Cardiac septum (tissue), 1 donor: ENCODE measurements at places on chromosomes 3 and 15. TPM values are rescaled to one million over a fixed set of nuclear protein-coding genes. Genes with fewer than 3 reads are reported as not detected.

The GOLGA6L22 gene
- total RNA-seq = not detected

The CLSTN2 gene
- total RNA-seq = 3.9 TPM

The CMC1 gene
- total RNA-seq = 22.3 TPM

The SCAANT1 gene
- not detected for total RNA-seq

The GP9 gene
- total RNA-seq = 0.27 TPM

The EXD1 gene
- total RNA-seq = not detected

The TERC gene
- 0.86 TPM for total RNA-seq

The LSMEM2 gene
- 25.7 TPM for total RNA-seq

The CHST13 gene
- total RNA-seq = 0.16 TPM

The TRPM1 gene
- total RNA-seq = not detected

- DNase-seq = no peak
Measured at GRCh38 chr3:115246461-115247020, 99.5 kb upstream of the ZBTB20 start.

- no peak for DNase-seq
Measured at GRCh38 chr3:146948186-146948585, 343.0 kb upstream of the PLSCR5 start.

DNA sequence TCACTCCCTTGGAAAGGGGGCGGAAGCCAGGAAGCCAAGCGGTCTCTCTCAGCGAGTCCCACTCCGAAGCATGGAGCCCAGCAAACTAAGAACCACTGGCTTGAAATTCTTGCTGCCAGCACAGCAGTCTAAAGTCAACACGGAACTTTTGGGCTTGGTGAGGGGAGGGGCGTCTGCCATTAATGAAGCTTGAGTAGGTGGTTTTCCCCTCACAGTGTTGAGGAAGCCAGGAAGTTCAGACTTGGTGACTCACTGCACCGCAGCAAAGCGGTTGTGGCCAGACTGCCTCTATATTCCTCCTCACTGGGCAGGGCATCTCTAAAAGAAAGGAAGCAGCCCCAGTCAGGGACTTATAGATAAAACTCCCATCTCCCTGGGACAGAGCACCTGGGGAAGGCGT, 665.4 kb upstream of the CBLB start:
- no peak for DNase-seq

DNA sequence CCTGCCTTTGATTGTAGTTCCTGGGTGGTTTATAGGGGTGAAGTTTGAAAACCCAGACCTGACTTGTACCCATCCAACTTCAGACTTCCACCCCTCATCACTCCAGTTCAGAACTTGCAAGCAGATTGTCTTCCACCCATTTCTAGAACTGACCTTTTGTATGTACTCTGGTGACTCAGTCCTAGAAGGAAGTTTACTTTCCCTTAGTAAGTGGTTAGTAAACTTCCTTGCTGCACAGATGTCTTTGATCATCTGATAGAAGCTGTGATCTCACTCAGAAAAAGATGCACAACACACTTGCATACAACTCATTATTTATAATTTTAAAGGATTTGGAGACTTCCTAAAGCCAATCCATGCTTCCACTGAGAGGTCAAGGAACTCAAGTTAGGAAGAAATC, 368.0 kb downstream of the MFSD1 start:
- DNase-seq = no peak

- DNase-seq = no peak
Measured at GRCh38 chr3:4476496-4476895, 9.4 kb upstream of the SUMF1 start.

DNA sequence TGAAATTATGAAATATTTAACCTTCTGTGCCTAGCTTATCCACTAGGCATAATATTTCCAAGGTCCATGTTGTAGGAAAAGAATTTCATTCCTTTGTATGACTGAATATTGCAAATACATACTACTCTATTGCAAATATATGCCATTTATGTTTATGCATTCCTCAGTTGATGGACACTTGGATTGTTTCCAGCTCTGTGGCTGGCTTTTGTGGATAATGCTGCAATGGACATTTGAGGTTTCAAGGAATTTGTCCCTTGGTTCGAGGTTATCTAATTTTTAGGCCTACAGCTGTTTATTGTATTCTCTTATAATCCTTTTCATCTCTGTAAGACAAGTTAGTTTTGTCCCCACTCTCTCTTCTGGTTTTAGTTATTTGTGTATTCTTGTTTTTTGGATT, 7.7 kb upstream of the AADACL2 start:
- DNase-seq = no peak

- no peak for DNase-seq
Measured at GRCh38 chr3:194271460-194272035, 79.6 kb downstream of the CPN2 start.

GRCh38 chr3:195107593-195107992, 163.4 kb downstream of the XXYLT1 start:
- peak; percentile 35 for DNase-seq

GRCh38 chr15:66608881-66609280, 43.1 kb upstream of the LCTL start:
- DNase-seq = no peak

GRCh38 chr3:127610105-127610504, 11.9 kb downstream of the MCM2 start:
- DNase-seq = peak; percentile 14

DNA sequence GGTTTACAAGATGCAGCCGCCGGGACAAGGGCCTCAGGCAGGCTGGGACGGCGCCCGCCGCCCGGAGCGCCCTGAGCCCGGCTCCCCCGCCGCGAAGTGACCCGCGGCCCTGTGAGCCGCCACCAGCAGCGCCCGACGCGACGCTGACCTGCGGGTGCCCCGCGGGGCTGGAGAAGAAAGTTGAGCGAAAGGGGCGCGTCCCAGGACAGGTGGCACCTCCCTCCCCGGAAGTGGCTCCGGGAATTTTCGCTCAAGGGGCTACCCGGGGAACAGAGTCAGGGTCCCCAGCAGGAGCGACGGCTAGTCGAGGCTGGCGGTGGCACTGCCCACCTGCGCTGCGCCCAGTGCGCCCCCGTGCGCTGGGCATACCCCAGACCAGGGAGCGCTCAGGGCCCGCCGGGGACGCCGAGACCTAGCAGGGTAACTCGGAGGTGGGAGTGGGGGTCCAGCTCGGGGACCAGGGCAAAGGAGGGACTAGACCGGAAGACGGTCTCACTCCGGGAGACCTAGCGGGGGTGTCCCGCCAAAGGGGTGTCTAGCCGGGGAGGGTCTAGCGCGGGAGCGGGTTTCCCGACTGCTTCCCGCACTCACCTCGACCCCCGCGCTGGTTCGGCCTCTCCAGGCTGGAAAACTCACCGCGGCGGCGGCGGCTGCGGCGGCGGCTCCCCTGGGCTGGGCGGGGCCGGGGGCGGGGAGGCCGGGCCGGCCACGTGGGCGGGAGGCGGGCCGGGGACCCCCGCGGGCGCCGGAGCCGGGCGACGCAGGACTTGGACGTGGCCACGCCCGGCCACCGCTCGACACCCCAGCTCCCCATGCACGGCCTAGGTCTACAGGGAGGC, 18.4 kb downstream of the SPATA12 start:
- DNase-seq = peak; percentile 76

DNA sequence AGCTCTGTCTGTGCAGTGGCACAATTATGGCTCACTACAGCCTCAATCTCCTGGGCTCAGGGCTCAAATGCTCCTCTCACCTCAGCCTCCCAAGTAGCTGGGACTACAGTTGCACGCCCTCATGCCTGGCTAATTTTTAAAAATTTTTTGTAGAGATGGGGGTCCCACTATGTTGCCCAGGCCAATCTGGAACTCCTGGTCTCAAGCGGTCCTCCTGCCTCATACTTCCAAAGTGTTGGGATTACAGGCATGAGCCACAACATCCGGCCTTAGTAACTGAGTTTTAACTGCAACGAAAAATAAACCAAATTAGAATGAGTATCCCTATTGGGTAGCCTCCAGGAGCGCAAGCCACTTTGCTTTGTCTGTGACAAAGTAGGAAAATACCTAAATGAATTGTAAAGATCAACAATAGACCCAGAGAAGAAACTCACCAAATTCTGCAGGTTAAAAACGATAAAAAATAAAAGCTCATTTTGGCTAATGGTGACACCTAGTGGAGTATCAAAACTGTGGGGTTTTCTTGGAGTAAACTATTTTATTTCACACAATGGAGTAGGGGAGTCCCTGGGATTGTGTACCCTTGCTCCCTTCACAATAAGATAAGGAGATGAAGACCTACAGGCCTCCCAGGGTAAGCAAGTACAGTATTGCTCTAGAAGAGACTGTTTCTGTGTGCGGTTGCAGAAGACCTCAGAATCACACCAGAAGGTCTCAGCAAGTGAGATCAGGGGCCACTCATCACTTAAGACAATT, 21.0 kb upstream of the CA12 start:
- peak; percentile 38 for DNase-seq

- DNase-seq = peak; percentile 84
Measured at GRCh38 chr3:45034612-45035252, 8.6 kb downstream of the CLEC3B start.

- no peak for DNase-seq
Measured at GRCh38 chr15:40306908-40307307, 827 bp downstream of the PLCB2 start.

- DNase-seq = no peak
Measured at GRCh38 chr15:49906966-49907365, 212.1 kb downstream of the ATP8B4 start.

GRCh38 chr3:122766430-122766829, 27.2 kb downstream of the HSPBAP1 start:
- DNase-seq = no peak

DNA sequence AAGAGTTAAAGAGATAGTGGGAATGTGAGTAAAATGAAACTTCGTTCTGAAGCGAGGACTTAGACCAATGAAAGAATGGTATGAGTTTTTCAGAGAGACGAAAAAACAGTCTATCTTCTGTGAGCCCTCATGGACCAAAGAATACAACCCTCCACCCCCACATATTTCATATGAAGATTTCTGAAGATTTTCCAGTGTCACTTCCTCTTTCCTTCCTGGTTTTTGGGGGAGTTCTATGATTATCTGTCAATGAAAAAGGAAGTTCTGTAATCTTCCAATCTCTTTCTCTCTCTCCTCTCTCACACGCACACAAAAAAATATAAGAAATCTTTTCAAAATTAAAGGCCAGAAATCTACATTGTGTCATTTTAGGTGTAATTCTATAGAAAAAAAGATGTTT, 27.7 kb downstream of the CMSS1 start:
- DNase-seq = no peak

- DNase-seq = no peak
Measured at GRCh38 chr3:137264843-137265330, 307.1 kb downstream of the IL20RB start.

DNA sequence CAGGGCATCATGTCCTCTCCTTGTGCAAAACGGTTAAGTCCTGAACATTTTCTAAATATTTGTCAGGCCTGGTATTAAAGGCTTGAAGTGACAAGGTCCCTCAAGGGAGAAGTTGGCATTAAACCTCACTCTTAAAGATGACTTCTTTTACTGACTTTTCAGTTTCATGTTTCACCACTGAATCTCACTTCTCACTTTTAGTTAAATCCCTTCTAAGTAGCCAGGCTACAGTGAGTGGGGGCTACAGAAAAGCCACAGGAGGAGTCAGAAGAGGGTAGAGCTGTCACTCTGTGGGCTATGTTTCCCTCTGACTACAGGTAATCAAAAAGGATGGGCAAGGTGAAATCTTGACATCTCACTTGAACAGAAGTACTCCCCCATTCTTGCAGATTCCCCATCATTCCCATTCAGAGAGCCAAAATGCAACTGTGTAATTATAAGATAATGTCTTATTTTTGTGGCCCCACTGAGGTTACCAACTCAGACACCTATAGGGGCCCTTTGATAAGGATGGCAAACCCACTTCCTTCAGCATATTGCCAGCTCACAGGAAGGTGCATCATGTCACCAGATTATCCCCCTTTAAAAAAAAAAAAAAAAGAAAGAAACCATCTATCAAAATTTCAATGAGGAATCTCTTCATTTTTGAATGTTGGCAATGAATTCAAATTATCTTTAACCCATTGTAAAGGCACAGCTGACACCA, 790.1 kb upstream of the CFAP20DC start:
- DNase-seq = no peak

DNA sequence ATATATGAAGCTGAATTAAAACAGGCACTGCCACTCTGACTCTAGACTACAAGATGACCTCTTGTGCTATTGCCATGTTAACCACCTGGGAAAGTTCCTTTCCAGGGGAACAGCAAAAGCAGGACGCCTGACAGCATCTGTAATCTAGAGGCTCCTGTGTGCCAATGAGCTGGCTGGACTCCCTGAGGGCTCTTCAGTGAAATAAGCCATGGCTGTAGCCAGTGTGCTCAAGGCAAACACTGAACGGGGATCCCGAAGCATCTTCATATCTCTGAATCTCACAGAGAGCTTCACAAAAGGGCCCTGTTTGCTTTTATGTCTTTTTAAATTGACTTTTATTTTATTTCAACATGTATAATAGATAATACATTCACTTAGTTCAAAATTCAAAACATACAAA, 57.2 kb downstream of the BFSP2 start:
- no peak for DNase-seq

GRCh38 chr3:7190095-7190494, 329.2 kb downstream of the GRM7 start:
- DNase-seq = no peak

- peak; percentile 91 for DNase-seq
Measured at GRCh38 chr3:191328962-191329653, at the start of gene CCDC50. TSS of gene CCDC50 (plus strand) at chr3:191329394. CDS start at chr3:191329675, 281 bp downstream.

DNA sequence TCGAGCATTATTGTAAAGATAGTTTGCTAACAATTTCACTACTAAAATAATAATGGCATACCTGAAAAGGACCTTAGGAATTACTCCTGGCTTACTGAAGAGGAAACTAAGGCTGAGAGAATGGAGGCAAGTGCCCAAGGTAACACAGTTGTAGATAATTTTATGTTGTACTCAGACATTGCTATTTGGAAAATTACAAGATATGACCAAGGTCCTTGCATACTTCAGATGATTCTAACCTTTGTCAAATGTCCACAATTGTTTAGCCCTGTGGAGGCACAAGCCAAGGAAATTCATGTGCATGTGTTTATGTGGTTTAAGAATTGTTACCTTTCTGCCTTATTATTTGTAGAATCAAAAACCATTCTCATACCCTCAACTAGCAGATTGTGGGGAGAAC, 105.7 kb downstream of the TUSC7 start:
- no peak for DNase-seq

- DNase-seq = no peak
Measured at GRCh38 chr3:73685061-73685460, 60.3 kb upstream of the PDZRN3 start.
